NCI-H774 (cell line): ENCODE measurements at places on chromosomes 4 and X.

DNA sequence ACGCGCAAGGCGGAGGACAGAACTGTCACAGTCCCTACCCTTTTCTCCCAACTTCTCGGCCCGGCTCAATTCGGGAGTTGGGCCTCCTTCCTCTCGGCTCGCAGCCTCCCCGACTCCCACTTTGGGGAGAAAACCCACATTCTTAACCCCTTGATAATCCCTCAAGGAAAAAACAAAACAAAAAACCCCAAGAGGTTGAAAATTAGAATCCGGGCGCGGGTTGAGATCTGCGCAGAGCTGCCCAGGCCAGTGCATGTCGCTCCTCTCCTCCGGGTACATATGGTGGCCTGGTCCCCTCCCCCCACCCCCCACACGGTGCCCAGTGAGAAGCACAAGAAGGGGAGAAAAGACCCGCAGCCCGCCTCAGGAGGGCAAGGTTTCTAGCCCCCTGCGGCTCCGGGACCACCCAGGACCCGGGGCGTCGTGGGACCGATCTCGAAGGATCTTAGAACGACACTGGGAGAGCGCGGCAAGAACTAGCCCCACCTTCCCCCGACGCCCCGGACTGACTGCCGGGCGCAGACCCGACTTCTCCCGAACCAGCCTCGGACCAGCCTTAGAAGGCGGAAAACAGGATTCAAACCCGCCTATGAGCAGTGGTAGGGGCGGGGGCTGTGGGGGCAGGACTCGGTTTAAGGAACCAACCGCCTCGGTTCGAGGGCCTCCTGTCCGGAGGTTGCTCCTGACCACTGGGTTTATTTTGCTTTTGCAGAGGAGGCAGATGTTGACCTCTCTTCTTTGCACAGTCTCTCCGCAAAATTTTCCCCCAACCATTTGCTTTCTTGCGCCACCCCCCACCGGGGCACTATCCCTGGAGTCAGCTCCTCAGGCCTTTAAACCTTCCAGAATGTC, 2.5 kb upstream of the PDGFRA start:
- DNase-seq, result no peak

GRCh38 chrX:97168646-97169045, 284.9 kb downstream of the RPA4 start:
- DNase-seq, result no peak

DNA sequence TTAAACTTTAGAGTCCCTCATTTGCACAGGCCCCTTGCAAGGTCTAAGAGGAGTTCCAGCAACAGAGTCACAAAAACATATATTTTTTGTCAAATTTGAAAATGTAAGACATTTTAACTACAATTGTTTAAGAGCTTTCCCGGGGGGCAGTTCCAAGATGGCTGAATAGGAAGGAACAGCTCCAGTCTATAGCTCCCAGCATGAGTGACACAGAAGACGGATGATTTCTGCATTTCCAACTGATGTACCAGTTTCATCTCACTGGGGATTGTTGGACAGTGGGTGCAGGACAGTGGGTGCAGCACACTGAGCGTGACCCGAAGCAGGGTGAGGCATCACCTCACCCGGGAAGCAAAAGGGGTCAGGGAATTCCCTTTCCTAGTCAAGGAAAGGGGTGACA, 71.4 kb upstream of the NMU start:
- no peak for DNase-seq

- DNase-seq, result no peak
Observed at GRCh38 chr4:150972592-150972991, 42.5 kb downstream of the LRBA start.

DNA sequence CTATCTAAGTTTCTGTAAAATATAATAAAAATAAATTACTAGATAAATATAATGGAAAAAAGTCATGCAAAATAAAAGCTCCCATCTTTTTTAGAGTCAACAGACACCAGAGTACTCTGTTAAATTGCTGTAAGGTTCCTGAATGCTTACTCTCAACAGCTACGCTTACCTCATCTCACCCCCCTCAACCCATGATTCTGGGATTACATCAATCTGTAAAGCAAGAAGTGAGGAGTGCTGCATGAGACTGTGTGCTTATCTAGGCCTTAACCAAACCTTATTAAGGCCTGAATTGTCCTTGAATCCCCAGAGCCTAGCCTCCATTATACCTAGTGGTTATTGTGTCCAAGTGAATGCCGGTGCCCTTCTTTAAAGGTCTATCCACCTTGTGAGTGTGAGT, 735.8 kb downstream of the RPA4 start:
- no peak for DNase-seq

- DNase-seq, result no peak
Observed at GRCh38 chr4:3473181-3473950, 10.3 kb downstream of the DOK7 start.
